ENCODE measurements at places on chromosomes 6 and 20.

- no peak for DNase-seq
Observed at GRCh38 chr20:38421915-38422314, 13.2 kb downstream of the SNHG17 start.

DNA sequence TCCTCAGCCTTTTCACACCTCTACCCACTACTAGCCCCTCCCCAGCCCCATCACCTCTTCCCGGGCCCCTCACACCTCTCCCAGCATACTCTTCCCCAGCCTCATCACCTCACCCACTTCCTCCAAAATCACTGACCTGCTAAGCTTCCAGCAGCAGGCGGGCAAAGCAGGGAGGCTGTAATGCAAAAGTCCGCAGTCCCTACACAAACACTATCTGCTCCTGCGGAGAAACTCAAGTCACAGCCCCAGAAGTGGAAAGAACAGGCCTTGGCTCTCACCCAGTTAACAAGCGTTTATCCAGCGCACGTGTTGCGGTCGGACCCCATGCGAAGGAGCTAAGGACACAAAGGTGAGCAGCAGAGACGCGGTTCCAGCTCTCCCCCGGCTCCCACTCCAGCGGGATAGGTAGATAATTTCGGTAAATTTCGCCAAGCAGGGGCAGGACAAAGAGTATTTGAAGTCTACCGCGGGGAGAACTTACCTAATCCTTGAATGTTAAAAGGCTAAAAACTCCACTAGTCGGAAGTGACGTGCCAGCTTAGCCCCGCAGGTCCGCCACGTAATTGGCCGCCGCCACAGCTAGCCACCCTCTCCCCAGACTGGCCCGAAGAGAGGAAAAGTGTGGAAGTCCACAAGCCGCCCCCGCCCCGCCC lies 728 bp upstream of the TRIM39 start:
- peak; percentile 87 for DNase-seq

GRCh38 chr6:25035512-25036435 lies 100.0 kb upstream of the RIPOR2 start:
- DNase-seq = peak; percentile 59

DNA sequence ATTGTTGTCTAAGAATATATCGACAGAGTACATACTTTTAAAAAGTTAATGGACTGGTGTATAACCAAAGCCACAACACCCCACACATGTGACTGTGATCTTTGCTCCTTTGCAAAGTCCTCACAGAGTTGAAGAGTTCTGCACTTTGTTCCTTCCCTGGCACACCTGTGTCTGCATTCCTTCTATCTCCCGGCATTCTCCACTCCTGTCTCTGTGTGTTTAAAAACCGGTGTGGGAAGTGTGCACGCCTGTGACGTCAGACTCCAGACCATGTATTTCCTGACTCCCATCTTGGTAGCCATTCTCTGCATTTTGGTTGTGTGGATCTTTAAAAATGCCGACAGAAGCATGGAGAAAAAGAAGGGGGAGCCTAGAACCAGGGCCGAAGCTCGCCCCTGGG lies at the start of gene IYD:
IYD (plus strand) TSS at position 251 of the 400 bp plus-strand sequence; CDS start at position 271, 20 bp downstream.
- DNase-seq = no peak

GRCh38 chr6:148471624-148472159 lies 129.1 kb downstream of the SASH1 start:
- DNase-seq = no peak

DNA sequence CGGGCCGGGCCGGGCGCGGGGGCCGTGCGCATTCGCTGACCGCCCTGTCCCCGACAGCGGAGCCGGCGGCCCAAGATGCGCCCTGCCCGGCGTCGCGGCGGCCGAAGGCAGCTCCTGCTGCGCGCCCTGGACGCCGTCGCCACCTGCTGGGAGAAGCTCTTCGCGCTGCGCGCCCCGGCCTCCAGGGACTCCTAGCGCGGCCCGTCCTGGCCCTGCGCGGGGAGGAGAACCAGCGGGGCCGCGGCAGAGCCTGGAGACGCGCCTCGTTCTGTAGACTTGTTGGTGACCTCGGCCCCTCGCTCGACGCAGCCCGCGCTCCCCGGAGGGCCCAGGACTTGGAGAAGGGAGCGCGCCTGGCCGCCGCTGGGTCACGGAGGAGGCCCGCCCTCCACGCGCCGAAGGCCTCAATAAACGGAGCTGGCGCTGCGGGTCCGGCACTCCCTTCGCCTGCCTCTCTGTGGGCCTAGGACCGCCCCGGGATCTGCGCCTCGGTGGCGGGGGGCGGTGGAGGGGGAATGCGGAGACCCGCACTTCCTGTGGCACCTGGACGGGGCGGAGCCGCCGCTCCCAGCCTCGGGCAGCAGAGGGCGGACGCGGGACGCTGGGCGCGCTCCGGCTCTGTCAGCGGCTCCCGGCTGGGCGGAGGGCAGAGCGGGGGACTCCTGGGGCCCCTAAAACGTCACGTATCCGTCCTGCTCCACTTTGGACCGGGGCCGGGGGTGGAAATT lies 2.7 kb downstream of the C20orf204 start:
- DNase-seq = peak; percentile 86
